ENCODE measurements at places on chromosomes 11 and 22. TPM values are rescaled to one million over a fixed set of nuclear protein-coding genes. Genes with fewer than 3 reads are reported as not detected.
A peak's percentile ranks its signal among the peaks of the same experiment; 100 is the strongest.

DNA sequence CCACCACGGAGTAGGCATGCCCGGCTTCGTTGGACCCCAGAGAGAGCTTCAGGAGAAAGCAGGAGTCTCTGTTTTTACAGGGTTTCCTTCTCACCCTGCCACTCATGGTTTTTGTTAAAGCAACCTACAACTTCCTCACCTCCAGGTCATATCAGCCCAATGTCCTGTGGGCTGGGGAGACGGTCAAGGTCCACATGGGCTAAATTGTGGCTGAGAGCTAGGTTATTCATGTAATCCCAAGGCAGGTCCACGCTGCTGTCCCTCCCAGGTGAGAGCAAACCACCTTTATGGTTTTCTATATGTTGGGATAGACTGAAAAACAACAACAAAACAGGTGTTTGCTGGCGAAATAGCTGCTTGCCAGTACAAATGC lies 19.5 kb downstream of the TSPAN32 start:
- DNase-seq = no peak

- no peak for DNase-seq
Measured at GRCh38 chr11:69250186-69251056, 43.5 kb upstream of the MYEOV start.

GRCh38 chr22:26995235-26995634 lies 337.8 kb downstream of the MIAT start:
- DNase-seq = peak; percentile 62

- no peak for DNase-seq
Measured at GRCh38 chr11:60870276-60870675, 2.9 kb downstream of the ZP1 start.

GRCh38 chr11:114395736-114396135 lies 4.6 kb downstream of the C11orf71 start:
- DNase-seq = no peak

Gene OR8G1
- polyA plus RNA-seq = not detected

GRCh38 chr22:19066531-19067271 lies 55.5 kb downstream of the DGCR2 start:
- DNase-seq = no peak

Gene OR9G1
- polyA plus RNA-seq = not detected

GRCh38 chr22:43297270-43298061 lies 45.7 kb downstream of the SCUBE1 start:
- no peak for DNase-seq

DNA sequence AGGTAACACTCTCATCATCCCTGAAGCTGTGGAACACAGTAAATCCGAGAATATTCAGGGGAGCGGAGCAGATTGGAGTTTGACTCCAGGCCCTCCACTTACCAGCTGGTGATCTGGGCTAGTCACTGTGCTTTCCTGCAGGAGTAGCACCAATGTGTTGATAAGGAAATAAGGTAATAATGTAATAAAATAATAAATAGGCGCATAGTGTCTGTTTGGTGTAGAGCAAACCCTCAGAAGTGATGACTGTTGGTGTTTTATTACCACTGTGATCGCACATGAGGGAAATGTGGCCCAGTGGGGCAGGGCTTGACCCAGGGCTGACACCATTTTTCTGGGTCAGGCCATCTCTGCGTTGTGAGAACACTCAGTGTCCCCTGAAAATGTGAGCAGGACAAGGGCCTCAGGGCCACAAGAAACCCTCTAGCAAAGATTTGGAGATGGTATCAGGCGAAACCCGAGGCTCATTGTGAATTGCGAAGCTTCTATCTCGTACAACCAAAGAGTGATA lies 563.9 kb upstream of the B3GAT1 start:
- no peak for DNase-seq

Gene MS4A12
- not detected for polyA plus RNA-seq

DNA sequence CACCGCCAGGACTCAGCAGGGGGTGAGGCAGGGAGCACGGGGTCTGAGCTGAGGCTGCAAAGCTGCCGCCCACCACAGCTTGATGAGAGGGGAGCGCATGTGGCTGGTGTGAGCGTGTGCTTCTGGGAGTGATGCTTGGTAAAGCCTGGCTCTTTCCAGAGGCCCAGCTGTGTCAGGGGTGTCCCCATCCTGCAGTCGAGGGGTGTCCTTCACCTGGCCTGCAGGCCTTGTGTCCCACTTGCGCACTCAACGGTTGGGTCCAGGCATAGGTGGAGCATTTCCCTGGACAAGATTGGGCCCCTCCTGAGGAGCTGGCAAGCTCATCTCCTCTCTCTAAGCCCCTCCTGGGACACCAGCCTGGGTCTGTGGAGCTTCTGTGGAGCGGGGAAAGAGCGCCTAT lies 273.9 kb downstream of the TBC1D22A start:
- DNase-seq = no peak

DNA sequence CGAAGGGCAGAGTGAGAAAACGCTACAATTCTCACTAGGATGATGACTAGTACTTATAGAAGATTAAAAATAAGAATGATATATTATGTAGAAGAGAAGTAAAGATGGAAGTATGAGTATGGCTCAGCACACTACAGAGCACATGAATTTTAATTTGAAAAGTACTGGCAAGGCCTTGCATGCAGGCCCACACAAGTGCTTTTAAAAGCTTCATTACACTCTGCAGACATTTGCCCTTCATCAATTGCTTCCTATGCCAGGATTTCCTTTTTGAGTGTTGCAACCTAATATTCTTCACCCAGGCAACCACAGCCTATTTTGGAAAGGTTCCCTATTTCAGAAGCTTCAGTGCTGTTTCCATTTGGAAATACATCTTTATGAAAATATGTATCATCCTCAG lies 81.1 kb downstream of the LARGE2 start:
- DNase-seq = peak; percentile 28

- no peak for DNase-seq
Measured at GRCh38 chr11:132047167-132047566, 676.8 kb downstream of the NTM start.

Gene CABP7
- 0.19 TPM for polyA plus RNA-seq

Gene MS4A3
- 1.1 TPM for polyA plus RNA-seq
